Heart left ventricle (tissue), 16 donors: ENCODE measurements at places on chromosomes 3 and 15.

- DNase-seq: no peak
Measured at GRCh38 chr3:195451373-195452015, 8.7 kb upstream of the ACAP2 start.

DNA sequence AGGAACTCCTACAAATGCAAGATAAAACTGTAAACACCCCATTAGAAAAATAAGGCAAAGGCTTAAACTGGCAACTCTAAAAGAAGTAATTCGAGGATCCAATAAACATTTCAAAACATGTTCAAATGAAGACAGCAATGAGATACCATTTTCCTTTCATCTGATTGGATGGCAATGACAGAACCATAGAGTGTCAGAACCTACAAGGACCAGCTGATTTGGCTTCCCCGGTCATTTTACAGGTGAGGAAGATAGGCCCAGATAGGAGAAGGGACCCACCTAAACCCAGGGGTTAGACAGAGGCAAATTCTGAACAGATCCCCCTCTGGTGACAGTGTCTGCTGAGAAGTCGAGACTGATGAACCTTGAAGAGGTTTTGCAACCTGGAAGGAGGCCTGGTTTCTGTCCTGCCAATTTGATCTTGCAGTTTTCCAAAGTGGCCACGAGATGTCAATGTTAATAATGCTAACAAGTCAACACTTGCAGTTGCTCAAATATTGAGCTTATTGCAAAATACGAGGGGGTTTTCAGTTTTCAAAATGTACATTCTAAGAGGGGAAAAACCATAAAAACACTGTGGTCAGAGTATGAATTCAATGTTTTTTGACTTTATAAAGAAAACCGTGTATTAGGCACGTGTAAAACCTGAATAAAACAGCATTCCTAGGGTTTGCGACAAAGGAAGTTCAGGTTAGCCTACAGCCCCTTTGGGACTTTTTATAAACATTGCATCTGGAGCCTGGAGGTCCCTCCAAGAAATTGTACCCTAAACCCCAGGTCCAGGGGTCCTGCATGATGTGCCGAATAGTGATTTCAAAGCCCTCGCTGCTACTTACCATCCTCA, 21.5 kb downstream of the CFAP161 start:
- DNase-seq: no peak

DNA sequence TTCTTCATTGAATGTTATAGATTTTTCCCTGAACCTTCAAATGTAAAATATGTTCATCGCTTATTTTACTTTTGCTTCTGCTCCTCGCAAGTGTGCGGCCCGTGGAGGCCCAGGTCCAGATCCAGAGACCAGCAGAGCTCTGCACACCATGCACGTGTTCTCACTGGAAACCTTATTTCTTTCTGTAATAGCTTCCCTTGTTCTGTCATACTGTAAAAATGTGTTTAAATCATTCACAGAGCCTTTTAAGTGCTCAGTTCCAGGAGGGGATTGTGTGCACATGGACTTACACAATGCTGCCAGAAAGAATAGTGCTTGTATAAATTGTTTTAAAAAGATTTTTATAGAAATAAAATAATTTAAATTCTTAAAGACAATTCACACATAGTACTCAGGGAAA, 359.3 kb downstream of the GABRG3 start:
- DNase-seq: no peak

- no peak for DNase-seq
Measured at GRCh38 chr15:62904041-62904910, 138.3 kb upstream of the TPM1 start.

DNA sequence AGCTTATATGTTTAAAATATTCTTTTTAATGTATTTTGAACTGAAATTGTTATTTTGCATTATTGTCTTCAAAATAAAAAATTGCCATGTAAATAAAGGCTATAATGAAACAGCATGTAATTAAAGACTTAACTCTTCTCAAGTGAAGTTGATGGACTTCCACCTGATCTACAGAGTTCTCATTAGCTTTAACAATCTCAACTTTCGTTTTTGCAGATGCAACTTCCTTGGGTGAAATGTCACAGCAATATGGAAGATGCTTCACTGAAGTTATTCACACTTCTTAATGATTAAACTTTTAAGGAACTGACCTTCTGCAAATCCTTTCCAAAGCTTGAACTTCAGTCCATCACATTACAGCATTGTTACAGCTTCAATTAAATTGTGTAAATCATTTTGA, 63.6 kb downstream of the OSTN start:
- DNase-seq: no peak

GRCh38 chr15:54250326-54250725, 272.1 kb downstream of the UNC13C start:
- no peak for DNase-seq

- DNase-seq: no peak
Measured at GRCh38 chr3:27737091-27737490, 15.0 kb upstream of the EOMES start.

- DNase-seq: no peak
Measured at GRCh38 chr3:55601366-55602080, 114.4 kb upstream of the WNT5A start.

DNA sequence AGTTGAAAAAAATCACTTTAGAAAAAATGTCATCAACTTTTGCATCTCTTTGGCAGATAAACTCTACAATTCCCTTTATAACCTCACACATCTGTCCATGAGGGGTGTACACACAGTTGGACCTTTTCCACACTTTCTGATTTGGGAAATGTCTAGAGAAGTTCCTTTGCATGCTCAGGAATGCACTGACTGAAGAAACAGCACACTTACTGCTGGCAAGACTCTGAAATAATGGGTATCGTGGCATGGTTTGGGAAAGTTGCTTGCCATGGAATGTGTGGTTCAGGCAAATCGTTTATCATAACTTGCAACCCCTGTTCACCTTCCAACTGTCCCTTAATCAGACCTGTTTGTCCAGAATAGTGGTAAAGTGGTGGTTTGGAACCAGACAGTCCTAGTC, 135.3 kb upstream of the TGFBR2 start:
- DNase-seq: no peak

- DNase-seq: no peak
Measured at GRCh38 chr3:169455472-169455871, 208.0 kb downstream of the MECOM start.

GRCh38 chr3:86594838-86595237, 396.1 kb downstream of the VGLL3 start:
- no peak for DNase-seq

GRCh38 chr3:161212906-161213305, 8.2 kb upstream of the NMD3 start:
- no peak for DNase-seq

DNA sequence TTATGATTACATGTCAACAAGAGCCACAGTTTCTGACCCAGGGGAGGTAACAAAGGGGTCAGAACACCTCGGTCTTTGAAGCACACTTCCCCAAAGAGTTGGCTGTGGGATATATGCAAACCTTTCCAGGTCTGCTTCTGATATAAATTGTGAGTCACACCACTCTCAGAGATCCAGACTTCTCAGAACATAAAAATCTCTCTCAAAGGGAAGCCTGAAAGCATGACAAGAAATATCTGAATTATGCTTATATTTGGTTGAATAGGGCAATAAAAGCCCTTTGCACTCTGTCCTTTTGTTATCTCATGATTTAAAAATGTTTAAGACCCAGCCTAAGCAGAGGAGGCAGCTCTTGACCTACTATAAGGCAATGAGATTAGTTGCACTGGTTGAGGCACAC, 56.8 kb downstream of the MYH15 start:
- DNase-seq: no peak
